ENCODE measurements at places on chromosomes 5 and 9. TPM values are rescaled to one million over a fixed set of nuclear protein-coding genes. Genes with fewer than 3 reads are reported as not detected.

Gene ALDH1A1
- total RNA-seq: not detected

Gene OR1J2
- total RNA-seq: not detected

Gene PCDHB3
- 36.9 TPM for total RNA-seq

Gene SPATA31E1
- 0.71 TPM for total RNA-seq

Gene TMED9
- 94.6 TPM for total RNA-seq

Gene HMMR
- 7.4 TPM for total RNA-seq

Gene IFNA2
- total RNA-seq: not detected

Gene STK32A
- 3.2 TPM for total RNA-seq

Gene PCDHGA9
- 5.5 TPM for total RNA-seq

Gene GPR150
- total RNA-seq: not detected

Gene NR5A1
- not detected for total RNA-seq

Gene MOB3B
- 1.8 TPM for total RNA-seq

Gene MEGF9
- total RNA-seq: 25.4 TPM

Gene DMRT3
- 1.7 TPM for total RNA-seq

Gene ENTPD8
- 1.0 TPM for total RNA-seq
